Activated naive CD8-positive, alpha-beta T cell treated with anti-CD3 and anti-CD28 coated beads, Interleukin-2, amount 50 U/mL, for 24 hours (primary cell): ENCODE measurements at places on chromosomes 6 and 20.

- DNase-seq, result no peak
Observed at GRCh38 chr6:143346004-143346403, 104.5 kb downstream of the ADAT2 start.

- no peak for DNase-seq
Observed at GRCh38 chr6:170037541-170038250, 253.2 kb downstream of the DLL1 start.

DNA sequence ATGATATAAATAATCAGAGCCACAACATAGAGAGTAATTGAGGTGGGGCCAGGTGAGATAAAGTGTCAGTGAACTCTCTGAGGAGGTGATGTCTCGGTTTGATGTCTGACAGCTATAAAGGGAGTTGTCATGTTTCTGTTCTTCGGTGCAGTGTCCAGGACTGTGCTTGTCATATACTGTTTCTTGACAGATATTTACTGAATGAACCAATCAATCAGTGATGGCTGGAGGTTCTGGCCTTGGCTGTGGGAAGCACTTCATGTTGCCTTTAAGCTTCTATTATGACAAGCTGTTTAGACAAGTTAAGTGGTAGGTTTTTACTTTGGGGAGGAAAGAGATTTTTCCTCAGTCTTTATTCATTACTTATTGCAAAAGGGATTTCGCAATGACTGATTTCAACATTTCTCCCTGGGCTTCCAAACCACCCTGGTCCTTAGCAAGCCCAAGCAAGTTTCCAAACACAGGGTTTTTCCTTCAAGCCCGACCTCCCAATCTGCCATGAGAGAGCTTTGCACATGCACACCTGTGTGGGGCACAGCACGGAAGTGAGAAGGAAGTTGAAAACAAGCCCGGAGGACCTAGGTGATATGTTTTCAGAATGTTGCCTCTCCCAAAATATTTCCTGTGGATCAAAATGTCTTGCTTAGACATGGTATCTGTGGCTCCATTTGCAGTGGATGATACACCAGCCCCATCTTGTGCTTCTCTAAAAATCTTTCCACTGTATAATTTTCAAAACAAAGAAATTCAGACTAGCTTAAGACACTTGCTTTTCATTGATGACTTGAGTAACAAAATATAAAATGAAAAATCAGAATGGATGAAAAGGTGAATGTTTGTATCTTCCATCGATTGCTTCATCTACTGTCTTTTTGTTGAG lies 567.3 kb upstream of the BTBD3 start:
- no peak for DNase-seq

GRCh38 chr20:18007534-18008292 lies 38.9 kb downstream of the MGME1 start:
- DNase-seq, result no peak

GRCh38 chr6:19991176-19991575 lies 154.0 kb downstream of the ID4 start:
- DNase-seq, result no peak

GRCh38 chr6:42197555-42198362 lies 3.0 kb upstream of the GUCA1B start:
- DNase-seq, result no peak

DNA sequence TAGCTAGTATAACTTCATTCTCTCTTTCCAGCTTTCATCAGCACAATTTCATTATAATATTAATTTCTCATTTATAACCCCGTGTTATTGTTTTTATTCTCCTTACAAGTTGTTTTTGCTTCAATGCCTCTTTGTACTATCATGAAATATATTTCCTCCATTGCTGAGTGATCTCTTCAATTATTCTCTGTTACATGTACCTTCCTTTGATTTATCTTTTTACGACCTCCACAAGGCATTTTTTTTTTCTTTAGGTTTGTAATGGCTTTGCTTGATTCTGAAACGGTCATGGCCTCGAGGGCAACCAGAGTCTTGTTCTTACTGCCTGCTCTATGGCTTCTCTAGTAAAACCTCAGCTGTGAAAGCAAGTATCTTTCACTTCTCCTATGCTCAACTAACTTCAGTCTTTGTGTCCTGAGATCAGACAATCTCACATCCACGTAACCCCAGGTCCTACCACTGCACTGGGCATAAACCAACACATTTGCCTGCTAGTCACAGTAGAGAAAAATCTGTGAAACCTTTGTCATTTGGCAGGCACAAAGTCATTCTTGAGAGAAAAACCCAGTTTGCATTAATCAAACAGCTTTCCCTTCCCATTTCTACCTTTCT lies 119.9 kb downstream of the UST start:
- no peak for DNase-seq

DNA sequence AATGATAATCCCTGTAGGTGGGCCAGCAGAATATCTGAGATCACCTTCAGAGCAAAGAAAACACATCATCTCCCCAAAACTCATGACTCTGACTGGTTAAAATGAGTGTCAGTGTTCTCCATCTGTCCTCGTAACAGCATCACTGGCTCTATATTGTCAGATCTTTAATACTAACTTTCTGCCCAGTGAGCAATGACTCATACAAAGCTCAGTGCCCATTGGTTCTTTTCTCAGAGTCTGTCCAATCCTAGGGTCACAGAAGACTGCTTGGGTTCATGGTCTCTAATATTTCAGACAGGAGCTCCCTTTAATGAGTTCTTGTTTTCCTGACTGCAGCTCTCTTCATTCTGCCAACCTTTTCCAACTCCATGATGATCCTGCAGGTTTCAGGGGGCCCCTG lies 36.4 kb downstream of the HLA-DPB1 start:
- no peak for DNase-seq

- DNase-seq, result no peak
Observed at GRCh38 chr20:38460040-38460623, 12.5 kb upstream of the RALGAPB start.

DNA sequence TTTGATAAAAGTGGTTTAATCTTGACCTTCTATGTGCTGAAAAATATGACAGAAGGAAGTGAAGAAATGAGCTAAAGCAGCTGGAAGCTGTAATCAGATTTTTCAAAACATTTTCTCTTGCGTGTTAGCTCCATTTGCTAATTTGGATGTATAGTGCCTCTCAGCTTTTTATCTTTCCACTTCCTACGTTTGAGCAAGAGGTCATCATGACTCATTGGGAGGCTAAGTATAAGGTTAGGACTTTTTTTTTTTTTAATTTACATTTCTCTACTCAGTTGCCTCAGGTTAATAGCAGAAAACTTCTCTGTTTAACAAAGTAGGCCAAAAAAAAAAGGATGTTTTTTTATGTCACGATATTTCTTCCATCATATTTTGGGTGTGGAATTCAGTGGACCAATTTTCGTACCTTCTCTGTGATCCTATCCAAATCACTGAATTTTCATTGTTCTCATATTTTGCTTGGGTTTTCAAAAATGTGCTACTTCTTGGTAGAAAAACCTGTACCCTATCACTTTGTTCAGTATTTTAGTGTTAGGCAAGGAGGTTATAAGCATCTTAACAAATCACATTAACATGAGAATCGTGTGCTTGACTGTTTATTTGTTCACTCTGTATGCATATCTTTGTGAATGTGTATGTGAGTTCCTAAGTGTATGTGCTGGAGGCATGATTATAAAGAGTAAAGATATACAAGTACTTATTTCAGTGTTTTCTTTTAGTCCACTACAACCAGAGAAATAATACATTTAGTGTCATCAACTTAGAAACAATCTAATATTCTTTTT lies 1028.3 kb upstream of the EYS start:
- DNase-seq, result no peak

- no peak for DNase-seq
Observed at GRCh38 chr20:7716286-7716972, 223.8 kb downstream of the HAO1 start.

- no peak for DNase-seq
Observed at GRCh38 chr6:140744659-140745320, 1370.3 kb upstream of the CITED2 start.

GRCh38 chr6:147531321-147531720 lies 22.8 kb downstream of the SAMD5 start:
- DNase-seq, result no peak

DNA sequence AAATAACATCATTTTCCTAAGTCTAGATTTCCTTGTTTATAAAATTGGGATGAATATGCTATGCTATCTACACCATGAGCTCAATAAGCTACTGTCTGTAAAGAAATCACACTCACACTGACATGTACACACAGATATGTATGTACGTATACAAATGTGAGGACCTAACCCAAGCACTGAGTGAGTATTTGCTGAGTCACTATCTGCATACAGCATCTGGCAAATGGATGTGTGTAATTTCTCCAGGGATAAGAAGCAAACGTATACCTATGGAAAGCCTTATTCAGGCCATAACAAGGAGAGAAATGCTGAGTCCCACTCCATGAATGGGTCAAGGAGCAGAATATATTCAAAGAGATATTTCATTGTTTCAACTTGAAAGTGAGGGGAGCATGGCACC lies 153.9 kb downstream of the LPA start:
- no peak for DNase-seq

- no peak for DNase-seq
Observed at GRCh38 chr20:31713312-31714273, 9.1 kb downstream of the BCL2L1 start.

DNA sequence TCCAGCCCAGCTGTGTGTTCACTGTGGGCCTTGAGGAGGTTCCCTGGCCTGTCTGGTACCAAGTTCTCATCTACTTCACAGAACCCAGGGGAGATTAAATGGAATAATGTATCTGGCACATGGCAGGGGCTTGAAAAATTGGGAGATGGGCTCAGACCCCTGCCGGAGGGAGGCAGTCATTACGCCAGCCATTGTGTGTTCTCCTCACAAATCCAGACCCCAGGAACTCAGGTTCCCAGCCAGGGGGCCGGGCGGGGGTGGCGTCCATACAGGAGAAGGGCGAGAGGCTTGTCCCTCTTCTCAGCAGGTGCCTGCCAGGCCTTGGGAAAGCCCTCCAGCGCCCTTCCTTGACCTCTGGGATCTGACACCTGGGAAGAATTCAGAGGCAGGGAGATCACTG lies 8.1 kb downstream of the NOL4L start:
- no peak for DNase-seq

GRCh38 chr6:67663105-67663895 lies 971.8 kb upstream of the ADGRB3 start:
- DNase-seq, result no peak

- no peak for DNase-seq
Observed at GRCh38 chr6:30997301-30997700, 13.0 kb upstream of the MUC22 start.

GRCh38 chr20:43549416-43550065 lies 9.3 kb upstream of the SGK2 start:
- no peak for DNase-seq

DNA sequence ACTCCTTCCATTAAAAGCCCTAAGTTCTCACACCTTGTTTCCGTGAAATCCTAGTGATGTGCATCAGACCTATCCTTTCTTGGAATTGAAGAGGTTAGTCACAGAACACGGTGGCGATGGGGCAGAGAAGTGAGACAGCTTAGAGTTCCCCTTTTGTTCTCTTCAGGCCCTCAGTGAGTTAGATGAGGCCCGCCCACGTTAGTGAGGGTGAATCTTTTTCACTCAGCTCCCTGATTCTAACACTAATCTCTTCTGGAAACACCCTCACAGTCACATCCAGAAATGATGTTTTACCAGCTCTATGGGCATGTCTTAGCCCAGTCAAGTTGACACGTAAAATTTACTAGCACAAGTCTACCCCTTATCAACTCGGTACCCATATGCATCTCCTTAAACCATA lies 172.7 kb upstream of the NOX3 start:
- DNase-seq, result peak; percentile 3

GRCh38 chr6:20692023-20692422 lies 157.8 kb downstream of the CDKAL1 start:
- no peak for DNase-seq

DNA sequence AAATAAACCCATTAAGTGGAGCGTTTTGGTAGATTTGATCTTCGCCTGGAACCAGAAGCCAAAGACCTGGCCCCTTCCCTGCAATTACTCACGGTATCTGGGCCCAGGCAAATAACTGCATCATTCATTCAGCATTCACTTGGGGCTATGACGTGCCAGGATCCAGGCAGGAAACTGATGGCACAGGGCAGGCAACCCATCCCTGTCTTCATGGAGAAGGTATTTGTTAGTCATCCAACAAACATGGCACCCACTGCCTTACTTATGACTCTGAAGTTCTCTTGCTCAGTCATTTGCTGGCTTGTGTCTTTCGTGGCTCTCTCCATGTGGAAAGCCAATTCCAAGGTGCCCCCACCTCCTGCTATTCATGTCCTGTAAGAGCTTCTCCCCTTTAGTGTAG lies 232.4 kb downstream of the BMP7 start:
- no peak for DNase-seq

DNA sequence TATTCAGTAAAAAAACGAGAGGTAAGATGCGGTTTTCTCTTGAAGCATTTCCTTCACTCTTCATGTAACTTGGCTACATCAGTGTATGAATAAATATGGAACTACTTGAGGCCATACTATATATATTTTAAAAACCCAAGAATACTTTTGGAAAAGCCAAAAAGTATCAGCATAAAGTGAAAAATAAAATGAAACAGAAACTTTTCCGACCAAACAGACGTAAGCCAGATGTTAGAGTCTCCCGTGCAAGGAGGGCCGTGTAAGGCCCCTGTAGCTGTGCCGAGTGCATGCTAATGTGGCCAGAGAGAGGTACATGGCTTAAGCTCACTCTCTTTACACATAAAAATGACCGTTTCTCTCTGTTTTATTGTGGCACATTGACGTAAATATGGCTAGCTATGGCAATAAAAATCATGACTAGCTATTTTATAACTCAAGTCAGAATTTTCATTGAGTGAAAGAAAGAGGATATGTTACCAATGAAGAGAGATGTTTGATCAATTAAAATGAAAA lies 140.1 kb upstream of the GMDS start:
- no peak for DNase-seq

DNA sequence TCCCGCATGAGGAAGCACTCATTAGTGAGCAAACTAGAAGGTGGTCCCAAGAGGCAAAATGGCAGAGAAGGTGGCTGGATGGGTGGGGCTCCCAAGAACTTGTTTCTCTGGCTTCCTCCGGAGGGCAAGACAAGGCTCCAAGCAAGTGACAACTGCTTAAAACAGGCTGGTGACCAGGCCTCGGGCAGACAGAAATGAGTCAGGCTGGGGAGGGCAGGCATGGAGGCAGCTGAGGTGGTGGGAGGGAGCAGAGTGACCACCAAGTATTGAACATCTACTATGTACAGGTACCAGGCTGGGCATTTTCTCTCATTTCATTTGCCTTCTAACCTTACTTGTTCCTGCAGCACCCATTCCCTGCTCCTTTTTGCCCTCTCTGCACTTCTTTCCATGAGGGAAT lies 33.4 kb downstream of the TNXB start:
- no peak for DNase-seq
